Right atrium auricular region (tissue), 2 donors: ENCODE measurements at places on chromosomes 1 and 21. TPM values are rescaled to one million over a fixed set of nuclear protein-coding genes. Genes with fewer than 3 reads are reported as not detected.

DNA sequence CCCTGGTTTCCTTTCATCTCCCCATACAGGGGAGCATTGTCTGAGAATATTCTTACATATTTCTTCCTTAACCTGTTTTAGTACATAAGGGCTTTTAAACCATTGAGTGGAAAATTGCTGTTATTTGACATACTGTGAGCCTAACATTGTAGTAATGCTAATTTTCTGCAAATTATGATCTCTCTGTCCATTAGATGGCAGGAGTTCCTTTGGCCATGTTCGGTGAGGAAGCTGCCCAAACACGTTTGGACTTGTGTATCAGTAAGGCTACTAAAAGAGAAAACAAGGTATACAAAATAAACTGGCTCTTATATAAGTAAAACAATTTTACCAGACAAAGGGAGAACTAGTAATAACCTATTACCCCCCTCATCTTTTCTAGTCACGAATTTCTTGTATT lies 29.2 kb downstream of the CDC7 start:
- no peak overlapping the region for H3K27ac ChIP-seq
- H3K36me3 ChIP-seq, result no peaks in the 10 kb centered on the region
- no peak overlapping the region for H3K4me3 ChIP-seq
- no peaks in the 10 kb centered on the region for H3K27me3 ChIP-seq

DNA sequence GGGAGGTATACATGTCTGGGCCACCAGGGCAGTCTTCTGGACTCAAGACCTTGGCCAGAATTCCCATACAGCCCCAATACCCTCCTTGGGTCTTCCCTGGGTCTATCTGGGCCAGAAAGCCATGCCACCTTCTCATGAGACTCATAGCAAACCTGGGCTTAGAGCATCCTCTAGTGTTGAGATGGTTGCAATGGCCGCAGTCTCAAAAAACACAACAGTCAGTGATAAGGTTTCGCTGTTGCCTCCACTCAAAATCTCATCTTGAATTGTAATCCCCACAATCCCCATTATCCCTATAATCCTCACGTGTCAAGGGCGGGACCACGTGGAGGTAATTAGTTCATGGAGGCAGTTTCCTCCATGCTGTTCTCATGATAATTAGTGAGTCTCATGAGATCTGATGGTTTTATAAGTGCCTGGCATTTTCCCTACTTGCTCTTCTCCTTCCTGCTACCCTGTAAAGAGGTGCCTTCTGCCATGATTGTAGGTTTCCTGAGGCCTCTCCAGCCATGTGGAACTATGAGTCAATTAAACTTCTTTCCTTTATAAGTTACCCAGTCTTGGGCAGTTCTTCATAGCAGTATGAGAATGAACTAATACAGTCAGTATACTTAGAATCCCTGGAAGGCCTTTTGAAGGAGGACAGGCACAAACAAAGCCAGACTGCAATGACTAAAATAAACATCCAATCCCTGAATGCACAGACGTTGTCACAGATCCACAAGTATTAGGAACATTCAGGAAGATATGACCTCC lies 77.0 kb downstream of the CTH start:
- H3K36me3 ChIP-seq, result no peaks in the 10 kb centered on the region
- H3K27me3 ChIP-seq, result no peaks in the 10 kb centered on the region
- no peak overlapping the region for H3K4me3 ChIP-seq
- no peaks in the 10 kb centered on the region for H3K4me1 ChIP-seq

- no peak for DNase-seq
- peaks cover 14% of the 10 kb centered on the region for H3K36me3 ChIP-seq
- H3K27ac ChIP-seq, result no peak overlapping the region
- no peaks in the 10 kb centered on the region for H3K27me3 ChIP-seq
- no peak overlapping the region for H3K4me3 ChIP-seq
Measured at GRCh38 chr1:119946724-119947123, 50.4 kb upstream of the ADAM30 start.

GRCh38 chr1:234771642-234772344 lies 161.8 kb upstream of the IRF2BP2 start:
- no peak for DNase-seq
- no peak overlapping the region for H3K4me3 ChIP-seq
- H3K4me1 ChIP-seq, result no peaks in the 10 kb centered on the region
- H3K27ac ChIP-seq, result peak overlapping the region; percentile 19
- H3K27me3 ChIP-seq, result no peaks in the 10 kb centered on the region

DNA sequence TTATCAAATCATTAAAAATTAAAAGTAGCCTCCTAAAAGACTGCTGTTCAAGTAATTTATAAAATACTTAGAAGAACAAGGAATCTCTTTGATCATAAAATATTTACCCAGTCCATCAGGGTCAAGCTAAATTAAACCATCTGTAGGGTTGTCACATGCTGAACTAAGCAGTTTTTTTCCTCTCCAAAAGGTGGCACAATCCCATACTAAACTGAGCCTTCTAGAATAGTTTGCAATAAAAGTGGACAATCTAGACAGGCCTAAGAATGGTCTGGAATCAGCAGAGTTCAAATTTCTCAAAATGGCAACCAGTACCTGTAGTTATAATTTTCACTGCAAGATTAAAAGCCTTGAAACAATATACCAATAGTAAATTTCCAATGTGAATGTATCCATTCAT lies 194.8 kb downstream of the EIF4G3 start:
- H3K27me3 ChIP-seq, result no peaks in the 10 kb centered on the region
- H3K36me3 ChIP-seq, result no peaks in the 10 kb centered on the region
- H3K4me1 ChIP-seq, result peaks cover 4% of the 10 kb centered on the region
- no peak overlapping the region for H3K4me3 ChIP-seq

- no peaks in the 10 kb centered on the region for H3K27me3 ChIP-seq
- H3K4me1 ChIP-seq, result no peaks in the 10 kb centered on the region
- no peak for DNase-seq
- H3K27ac ChIP-seq, result no peak overlapping the region
Measured at GRCh38 chr1:221085701-221086375, 206.6 kb downstream of the HLX start.

- no peaks in the 10 kb centered on the region for H3K27me3 ChIP-seq
- peak overlapping the region; percentile 76 for H3K27ac ChIP-seq
- H3K36me3 ChIP-seq, result no peaks in the 10 kb centered on the region
- no peak for DNase-seq
- peak overlapping the region; percentile 63 for H3K4me3 ChIP-seq
Measured at GRCh38 chr1:218347723-218348627, 2.8 kb downstream of the TGFB2 start.

DNA sequence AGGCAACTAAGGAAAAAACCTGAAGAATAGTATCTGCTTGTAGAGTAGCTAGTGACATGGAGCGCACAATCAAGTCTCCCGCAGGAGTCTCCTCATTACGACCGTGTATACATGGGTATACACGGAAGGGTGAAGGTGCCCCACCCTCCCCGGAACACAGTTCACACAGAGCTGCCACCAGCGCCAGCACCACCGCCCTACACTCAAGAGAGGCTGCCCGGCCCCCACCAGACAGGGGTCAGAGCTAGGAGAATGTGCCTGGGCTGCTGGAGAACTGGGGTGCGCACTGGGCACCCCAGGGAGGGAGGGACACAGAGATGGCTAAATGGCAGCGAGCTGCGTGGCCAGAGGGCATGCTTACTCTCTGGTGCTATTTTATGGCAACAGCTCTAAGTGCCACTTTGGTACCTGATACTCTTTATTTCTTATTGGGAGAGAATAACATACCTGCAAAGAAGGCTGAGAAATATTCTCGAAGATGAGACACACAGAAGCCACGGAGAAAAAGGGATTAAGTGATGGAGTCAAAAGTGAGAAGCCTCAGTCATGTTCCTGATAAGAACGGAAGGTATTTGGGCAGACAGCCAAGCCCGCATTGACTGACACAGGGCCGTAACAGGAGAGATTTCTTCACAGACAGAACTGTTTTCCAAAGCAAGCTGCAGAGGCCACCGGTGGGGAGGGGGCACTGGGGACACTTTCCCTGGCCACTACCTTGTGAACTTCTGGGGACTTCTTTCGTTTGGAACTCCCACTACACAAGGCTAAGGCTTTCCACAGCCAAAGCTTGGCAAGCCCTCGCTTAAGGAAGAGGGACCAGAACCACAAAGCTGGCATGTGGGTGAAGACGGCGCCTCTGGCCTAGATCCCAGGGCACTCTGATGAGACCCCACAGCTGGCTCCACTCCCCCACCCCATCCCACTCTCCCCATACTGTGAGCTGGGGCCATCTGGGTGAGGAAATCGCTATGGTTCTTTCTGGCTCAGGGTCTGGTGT lies 108.0 kb downstream of the PGBD5 start:
- H3K36me3 ChIP-seq, result no peaks in the 10 kb centered on the region
- no peak overlapping the region for H3K27ac ChIP-seq
- DNase-seq, result no peak
- no peak overlapping the region for H3K4me3 ChIP-seq
- H3K4me1 ChIP-seq, result peaks cover 17% of the 10 kb centered on the region

GRCh38 chr1:218671573-218671972 lies 326.4 kb downstream of the TGFB2 start:
- H3K36me3 ChIP-seq, result no peaks in the 10 kb centered on the region
- no peak overlapping the region for H3K4me3 ChIP-seq
- no peak overlapping the region for H3K27ac ChIP-seq
- H3K4me1 ChIP-seq, result peaks cover 10% of the 10 kb centered on the region
- DNase-seq, result no peak

DNA sequence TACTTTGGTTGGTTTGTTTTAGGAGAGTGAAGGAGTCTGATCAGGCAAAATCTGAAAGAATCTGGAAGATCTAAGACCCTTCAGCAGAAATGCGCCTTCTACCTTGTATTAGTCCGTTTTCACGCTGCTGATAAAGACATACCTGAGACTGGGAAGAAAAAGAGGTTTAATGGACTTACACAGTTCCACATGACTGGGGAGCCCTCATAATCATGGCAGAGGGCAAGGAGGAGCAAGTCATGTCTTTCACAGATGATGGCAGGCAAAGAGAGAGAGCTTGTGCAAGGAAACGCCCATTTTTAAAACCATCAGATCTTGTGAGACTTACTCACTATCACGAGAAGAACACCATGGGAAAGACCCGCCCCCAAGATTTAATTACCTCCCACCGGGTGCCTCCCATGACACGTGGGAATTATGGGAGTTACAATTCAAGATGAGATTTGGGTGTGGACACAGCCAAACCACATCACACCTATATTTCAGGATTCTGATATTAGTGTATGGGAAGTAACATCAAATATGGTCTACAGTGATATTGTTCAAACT lies 99.3 kb downstream of the GLUL start:
- H3K4me1 ChIP-seq, result no peaks in the 10 kb centered on the region
- no peak for DNase-seq
- H3K4me3 ChIP-seq, result no peak overlapping the region
- no peaks in the 10 kb centered on the region for H3K27me3 ChIP-seq
- H3K27ac ChIP-seq, result peak overlapping the region; percentile 69

- H3K27ac ChIP-seq, result no peak overlapping the region
- DNase-seq, result no peak
- no peaks in the 10 kb centered on the region for H3K4me1 ChIP-seq
Measured at GRCh38 chr1:228845101-228845500, 109.8 kb downstream of the RHOU start.

DNA sequence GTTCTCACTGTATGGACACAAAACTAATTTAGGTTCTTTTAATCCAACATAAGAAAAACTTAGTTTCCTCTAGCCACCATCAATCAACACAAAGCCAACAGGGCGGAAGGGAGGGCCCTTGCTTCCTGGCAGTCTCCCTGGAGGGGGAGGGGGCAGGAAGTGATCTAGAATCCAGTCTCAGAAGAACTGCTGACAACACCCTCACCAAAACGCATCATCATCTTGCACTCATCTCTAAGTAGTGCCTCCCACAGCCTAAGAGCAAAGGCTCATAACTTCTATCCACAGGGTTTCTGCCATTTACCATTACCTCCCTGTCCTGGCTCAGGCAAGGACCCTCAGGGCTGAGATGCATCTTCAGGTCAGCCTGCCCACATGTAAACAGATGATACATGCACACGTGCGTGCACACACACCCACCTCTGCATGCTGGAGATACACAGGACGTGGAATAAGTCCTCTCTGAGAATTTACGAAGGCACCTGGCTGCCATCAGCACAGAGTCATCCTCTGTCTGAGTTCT lies 20.5 kb downstream of the HIVEP3 start:
- no peaks in the 10 kb centered on the region for H3K4me1 ChIP-seq
- H3K27me3 ChIP-seq, result no peaks in the 10 kb centered on the region
- DNase-seq, result no peak
- H3K36me3 ChIP-seq, result no peaks in the 10 kb centered on the region
- H3K4me3 ChIP-seq, result no peak overlapping the region
- H3K27ac ChIP-seq, result peak overlapping the region; percentile 30

DNA sequence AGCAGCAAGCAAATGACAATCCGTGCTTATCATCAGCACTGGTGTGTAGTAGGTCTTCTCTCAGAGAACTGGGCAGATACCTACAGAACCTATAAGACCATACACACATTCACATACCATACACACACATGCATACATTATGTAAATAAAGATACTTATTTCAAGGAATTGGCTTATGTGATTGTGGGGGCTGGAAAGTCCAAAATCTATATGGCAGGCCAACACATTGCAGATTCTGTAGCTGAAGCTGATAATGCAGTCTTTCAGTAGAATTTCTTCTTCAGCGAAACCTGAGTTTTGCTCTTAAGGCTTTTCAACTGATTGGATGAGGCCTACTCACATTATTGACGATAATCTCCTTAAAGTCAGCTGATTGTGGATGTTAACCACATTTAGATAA lies 24.1 kb downstream of the RAP1A start:
- no peaks in the 10 kb centered on the region for H3K27me3 ChIP-seq
- H3K4me3 ChIP-seq, result no peak overlapping the region
- H3K36me3 ChIP-seq, result peaks cover 5% of the 10 kb centered on the region

DNA sequence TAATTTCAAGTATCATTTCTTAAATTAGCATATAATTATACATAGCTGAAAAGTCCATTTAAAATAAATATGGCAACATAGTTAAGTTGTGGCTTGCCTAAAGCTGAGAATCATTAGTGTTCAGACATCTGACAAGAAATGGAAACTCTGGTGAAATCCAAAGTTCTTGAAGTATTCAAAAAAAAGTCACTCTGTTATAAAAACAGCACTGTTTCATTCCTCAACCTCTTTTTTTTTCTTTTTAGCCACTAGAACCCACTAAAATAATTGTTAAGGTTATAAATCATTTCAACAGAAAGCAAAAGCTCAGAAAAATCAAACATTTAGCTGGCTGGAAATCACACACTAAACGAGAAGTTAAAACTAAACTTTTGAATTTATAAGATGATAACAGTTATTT lies 476.7 kb downstream of the LTN1 start:
- H3K27me3 ChIP-seq, result no peaks in the 10 kb centered on the region
- H3K4me3 ChIP-seq, result no peak overlapping the region
- peaks cover 6% of the 10 kb centered on the region for H3K4me1 ChIP-seq
- no peak overlapping the region for H3K27ac ChIP-seq
- no peak for DNase-seq

- no peaks in the 10 kb centered on the region for H3K27me3 ChIP-seq
- no peaks in the 10 kb centered on the region for H3K4me1 ChIP-seq
- no peak overlapping the region for H3K27ac ChIP-seq
- H3K4me3 ChIP-seq, result no peak overlapping the region
Measured at GRCh38 chr1:59833991-59834390, 19.2 kb downstream of the HOOK1 start.

The PLD5 gene
- 0.19 TPM for total RNA-seq

The TRABD2B gene
- 8.1 TPM for total RNA-seq

The GNG4 gene
- total RNA-seq, result not detected

The ZBTB21 gene
- total RNA-seq, result 5.5 TPM
